Activated T-cell treated with anti-CD3 and anti-CD28 coated beads, Interleukin-2, amount 50 U/mL, for 24 hours (primary cell): ENCODE measurements at places on chromosomes 13 and 19.

GRCh38 chr19:9934132-9934950, 2.0 kb downstream of the OLFM2 start:
- DNase-seq: peak; percentile 92

GRCh38 chr13:61123538-61124289, 291.9 kb downstream of the PCDH20 start:
- DNase-seq: no peak

DNA sequence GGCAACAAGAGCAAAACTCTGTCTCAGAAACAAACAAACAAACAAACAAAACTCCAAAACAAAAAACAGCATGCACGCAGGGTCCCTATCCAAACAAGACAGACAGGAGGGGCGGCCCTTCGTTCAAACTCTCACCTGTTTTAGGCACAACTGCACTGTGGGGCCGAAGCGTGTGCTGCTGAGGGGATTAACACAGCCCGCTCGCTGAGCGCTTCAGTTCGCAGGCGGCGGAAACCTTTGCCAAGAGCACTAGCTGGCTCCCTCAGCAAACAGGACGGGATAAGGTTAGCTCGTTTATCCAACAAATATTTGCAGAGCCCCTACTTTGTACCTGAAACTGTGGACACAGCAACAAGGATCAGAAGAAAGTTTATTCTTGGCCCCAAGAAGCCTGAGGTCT, 1.6 kb upstream of the ADPRHL1 start:
- DNase-seq: peak; percentile 2

DNA sequence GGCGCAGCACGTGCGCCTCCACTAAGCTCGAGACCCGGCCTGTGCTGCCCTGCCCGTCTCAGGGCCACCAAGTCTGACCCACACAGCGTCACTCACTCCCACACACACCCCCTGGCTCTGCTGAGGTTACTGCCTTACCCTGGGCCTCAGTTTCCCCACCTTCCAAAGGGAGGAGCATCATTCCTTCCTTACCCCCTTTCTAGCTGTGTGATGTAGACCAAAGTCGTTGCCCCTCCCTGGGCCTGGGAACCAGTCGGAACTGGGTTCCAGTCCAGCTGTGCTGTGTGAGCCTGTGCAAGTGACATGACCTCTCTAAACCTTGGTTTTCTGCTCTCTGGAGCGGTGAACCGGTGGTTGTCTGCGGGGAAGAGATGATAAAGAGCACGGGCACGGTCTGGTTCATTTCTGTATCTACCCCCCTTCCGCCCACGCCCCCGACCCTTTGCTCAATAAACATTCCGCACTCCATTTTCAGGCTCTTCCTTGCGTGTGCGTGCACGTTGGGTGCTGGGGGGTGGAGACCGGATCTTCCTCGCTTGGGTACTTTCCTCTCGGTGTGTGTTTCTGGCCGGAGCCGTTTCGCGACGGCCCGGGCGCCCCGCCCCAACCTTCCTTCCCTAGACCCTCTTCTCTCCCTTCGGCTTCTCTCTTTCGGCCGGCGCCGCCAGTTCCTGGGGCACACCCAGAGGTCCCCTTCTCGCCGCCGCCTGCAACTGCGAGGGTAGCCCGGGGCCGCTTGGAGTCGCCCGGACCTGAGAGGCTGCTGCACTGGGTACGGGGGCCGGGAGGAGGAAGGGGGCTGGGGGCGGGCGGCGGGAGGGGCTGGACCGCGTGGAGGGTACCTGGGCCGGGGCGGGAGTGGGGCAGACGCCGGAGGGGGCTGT, at the start of gene ZNF581:
Gene ZNF581 (plus strand): TSS at position 647 of the 884 bp plus-strand sequence. CDS start 923 bp downstream, outside the sequence.
- peak; percentile 92 for DNase-seq

GRCh38 chr13:41938918-41939317, 22.0 kb downstream of the VWA8 start:
- no peak for DNase-seq

- peak; percentile 95 for DNase-seq
Measured at GRCh38 chr19:49533551-49534488, 6.0 kb downstream of the RCN3 start.

DNA sequence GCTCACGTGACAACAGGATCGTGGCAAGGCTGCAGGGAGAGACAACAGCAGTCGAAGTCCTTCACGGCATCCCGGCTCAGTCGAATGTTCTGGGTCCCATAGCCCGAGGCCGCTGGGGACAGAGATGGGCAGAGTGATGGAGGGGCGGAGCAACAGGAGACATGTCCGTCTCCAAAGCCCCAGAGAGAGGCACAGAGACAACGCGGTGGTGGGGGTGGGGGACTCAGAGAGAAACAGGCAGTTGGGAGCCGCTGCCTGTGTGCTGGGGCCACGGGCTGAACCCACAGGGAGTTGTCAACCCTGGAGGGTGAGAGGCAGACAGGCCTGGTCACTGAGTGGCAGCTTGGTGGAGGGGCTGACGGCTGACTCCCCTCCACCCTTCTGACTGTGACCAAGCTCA, 20.4 kb downstream of the NOSIP start:
- DNase-seq: peak; percentile 62

- DNase-seq: no peak
Measured at GRCh38 chr19:28701491-28701890, 511.5 kb downstream of the UQCRFS1 start.

- no peak for DNase-seq
Measured at GRCh38 chr13:44389060-44389666, 15.5 kb downstream of the SERP2 start.

DNA sequence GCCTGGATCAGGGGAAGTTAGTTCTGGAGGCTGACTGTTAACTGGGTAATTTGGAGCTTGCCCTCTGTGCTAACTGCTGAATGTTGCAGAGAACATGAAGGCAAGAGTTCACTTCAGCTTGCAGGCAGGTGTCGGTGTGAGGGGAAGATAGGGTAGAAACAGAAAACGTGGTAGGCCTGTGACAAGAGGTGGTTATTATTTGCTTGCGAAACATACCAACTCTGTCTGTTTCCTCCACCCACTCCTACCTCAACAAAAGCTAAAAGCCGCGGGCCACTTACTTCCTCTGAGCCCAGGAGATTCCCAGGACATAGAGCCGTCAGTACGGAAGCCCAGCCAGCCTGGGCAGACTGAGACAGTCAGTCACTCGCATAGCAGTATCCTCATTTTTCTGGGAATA, 119.2 kb upstream of the ABCC4 start:
- DNase-seq: no peak

DNA sequence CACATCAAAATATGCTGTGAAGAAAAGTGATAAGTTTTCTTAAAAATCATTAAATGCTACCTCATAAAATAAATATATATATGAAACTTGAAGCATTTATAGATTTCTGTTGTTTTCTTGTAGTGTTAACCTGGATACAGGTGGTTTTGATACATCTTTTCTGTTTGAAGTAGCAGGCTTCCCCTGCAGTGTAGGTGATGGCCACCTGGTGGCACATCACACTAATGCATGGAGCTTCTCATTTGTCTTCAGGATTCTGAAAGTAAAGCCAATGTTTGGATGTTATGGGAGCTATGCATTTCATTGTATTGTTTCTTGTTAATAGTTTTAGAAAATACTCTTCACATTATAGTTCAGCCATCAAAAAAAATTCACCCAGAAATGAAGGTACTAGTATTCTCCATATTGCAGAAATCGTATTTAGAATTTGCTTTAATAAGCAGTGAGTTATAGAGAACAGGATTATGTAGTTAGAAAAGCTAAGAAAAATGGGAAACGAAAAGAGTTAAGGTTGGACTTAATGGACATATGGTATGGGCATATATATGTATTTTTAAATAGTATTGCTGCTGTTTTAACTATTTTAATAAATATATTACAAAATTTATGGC, 18.7 kb downstream of the GPR180 start:
- no peak for DNase-seq

DNA sequence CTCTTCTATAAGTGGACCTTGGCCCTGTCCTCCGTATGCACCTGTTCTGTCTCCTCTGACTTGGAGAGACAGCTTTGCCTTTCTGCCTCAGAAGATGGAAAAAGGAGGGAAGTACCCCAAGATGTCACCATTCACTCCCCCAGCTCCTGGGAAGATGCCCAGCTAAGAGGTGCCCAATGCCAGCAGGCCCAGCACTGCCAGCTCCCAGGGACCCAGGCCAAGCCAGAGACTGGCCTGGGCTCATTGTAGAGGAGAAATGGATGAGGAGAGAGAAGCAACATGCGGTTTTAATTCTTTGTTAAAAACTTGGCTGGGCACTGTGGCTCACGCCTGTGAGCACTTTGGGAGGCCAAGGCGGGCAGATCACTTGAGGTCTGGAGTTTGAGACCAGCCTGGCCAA, 111.5 kb upstream of the ZNF507 start:
- DNase-seq: no peak

DNA sequence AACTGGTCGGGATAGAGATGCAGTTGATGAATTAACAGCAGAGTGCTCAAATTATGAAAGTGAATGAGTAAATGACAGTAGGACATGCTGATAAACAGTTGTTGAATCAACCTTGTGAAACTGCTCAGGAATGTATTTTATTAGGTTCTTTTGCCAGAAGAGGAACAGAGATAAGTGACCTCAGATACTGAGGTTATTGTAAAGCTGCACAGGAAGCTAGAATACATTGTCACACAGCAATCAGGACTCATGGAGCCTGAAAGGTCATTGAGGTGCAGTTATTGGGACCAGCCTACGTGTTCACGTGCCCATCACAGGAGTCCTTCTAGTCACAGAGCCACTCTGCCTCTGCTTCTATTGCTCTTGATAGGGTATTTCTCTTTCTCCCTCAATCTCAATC, 47.5 kb upstream of the MED4 start:
- no peak for DNase-seq

DNA sequence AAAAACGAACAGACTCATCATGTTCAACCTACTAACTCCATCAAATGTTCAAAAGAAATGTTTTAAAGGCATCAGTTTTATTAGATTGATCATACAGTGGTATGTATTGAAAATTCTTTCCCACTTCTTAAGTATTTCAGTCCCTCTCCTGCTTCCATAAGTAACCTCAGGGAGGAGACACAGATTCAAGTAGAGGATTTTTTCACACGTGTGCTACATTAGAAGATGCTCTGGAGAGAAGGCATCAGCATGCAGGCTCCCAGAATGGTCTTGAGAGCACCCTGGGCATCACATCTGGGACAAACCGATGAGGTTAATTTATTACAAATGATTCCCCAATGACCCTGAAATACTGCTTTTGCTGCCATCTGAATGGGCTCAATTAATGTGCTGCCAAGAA, 3.6 kb downstream of the GPR12 start:
- no peak for DNase-seq

DNA sequence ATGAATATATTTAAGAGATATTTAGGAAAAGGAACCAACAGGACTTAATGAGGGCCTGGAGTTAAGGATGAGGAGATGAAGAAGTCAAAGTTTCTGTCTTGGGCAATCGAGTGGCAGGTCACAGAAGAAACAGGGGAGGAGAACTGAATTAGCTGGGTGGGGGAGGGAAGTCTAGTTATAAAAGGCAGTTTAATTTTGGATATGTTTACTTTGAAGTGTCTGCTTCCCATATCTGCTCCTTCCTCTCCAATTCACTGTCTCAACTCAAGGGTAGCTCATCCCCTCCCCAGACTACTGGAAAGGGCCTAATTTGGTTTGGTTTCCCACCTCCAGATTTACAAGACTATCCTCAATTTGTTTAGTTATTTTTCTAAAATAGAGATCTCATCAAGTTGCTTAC, 195.9 kb downstream of the VWA8 start:
- DNase-seq: no peak

DNA sequence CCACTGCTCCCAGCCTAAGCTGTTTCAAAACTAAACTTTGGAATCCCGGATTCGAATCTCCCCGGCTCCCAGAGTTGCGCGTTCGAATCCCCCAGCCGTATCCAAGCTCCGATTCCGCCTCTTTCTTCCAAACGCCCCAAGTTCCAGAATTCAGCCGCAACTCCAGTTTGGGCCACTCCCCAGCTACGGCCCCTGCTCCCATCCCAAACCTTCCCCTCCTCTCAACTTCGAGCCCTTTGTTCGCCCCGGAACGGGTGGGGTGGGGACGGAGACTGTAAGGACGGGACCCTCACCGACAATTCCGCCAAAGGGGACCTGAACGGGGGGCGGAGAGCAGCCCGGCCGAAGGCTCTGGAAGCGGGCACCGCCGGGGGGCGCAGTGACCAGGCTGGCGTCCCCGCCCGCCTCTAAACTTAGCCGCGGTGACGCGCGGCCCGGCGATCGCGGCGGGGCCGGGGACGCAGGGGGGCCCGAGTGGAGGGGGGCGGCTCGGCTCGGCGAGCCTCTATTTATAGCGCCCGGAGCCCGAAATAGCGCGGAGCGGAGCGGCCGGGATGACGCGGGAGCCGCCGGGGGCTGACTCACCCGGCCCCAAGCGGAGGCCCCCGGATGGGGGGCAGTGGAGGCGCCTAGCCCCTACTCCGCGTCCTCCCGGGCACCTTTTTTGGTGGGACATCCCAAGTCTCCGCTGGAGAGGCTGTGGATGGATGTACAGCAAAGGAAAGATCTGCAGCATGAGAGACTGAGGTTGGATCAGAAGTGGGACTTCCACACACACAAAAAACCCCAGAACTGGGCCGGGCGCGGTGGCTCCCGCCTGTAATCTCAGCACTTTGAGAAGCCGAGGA, 4.9 kb upstream of the ERCC1 start:
- peak; percentile 54 for DNase-seq

DNA sequence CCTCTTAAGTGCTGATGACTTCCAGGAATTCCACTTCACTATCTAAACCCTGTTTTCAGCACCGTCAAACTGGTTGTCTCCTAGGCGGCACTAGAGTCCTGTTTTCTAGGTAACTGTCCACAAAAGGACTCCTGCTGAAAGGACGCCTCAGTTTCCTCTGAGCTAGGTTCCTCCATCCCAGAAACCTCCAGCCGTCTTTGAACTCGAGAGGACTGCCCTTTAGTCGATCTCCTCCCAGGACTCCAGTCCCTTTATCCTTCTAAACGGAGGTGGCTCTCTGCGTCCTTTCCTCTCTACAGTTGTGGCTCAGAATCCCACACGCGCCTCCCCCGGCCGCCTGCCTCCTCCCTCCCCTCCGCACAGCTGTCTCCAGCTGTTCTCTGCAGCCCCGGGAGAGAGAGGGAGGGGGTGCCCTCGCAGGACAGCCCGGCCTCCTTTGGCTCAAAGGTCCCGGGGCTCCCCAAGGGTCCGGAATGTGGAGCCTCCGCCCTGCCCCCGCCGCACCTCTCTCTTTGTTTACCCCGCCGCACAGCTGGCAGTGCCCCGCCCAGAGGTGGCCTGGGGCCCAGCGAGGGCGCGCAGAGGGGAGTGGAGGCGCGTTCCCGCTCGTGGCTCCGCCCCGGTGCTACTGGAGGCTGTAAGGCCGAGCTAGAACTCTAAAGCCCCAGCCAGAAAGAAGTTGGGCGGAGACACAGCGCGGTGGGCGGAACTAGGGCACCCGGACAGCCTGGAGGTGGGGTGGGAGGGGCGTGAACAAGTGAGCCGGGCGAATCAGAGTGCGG, 2.4 kb downstream of the LTBP4 start:
- DNase-seq: peak; percentile 96

- no peak for DNase-seq
Measured at GRCh38 chr13:97974773-97975172, 21.3 kb downstream of the IPO5 start.

DNA sequence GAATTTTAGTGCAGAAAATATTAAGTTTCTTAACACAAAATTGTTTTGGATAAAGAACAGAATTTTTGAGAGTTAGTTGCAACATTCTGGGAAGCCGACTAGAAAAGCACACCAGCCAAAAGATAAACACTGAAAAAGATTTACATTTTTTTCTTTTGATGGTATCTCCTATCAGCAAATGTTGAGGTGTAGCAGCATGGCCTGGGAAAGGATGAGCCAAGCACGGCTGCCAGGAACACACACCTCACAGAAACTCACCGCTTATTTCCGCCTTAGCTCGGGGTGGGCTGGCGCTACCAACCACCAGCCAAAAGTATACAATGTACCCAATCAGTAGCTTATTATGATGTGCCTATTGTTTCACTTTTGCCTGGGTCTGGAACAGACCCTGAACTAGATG, 134.7 kb downstream of the MIPEP start:
- DNase-seq: no peak

GRCh38 chr13:42113478-42113877, 65.0 kb downstream of the DGKH start:
- no peak for DNase-seq
